ENCODE measurements at places on chromosomes 4 and X.
A peak's percentile ranks its signal among the peaks of the same experiment; 100 is the strongest.

- DNase-seq, result no peak
These were observed 60.2 kb upstream of the HPGD start for GRCh38 chr4:174582463-174582862.

DNA sequence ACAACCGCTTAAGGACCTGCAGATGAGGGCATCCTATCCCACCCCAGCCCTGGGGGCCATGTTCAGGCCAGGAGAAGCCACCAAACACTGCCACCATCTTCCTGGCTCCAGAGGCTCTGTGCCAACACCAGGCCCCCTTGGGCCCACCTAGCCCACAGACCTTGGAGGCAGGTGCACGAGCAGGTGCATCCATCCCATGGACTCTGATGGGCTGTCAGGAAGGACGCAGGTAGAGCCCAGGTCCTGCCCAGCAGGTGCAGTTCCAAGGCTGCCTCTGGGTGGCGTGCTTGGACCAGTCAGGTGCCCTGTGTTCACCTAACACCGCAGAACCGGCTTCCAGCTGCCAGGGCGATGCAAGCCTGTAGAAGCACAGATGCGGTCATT is 22.8 kb upstream of the PDE6B start:
- DNase-seq, result peak; percentile 88

GRCh38 chr4:184335520-184335919 is 117.8 kb upstream of the ENPP6 start:
- DNase-seq, result no peak

DNA sequence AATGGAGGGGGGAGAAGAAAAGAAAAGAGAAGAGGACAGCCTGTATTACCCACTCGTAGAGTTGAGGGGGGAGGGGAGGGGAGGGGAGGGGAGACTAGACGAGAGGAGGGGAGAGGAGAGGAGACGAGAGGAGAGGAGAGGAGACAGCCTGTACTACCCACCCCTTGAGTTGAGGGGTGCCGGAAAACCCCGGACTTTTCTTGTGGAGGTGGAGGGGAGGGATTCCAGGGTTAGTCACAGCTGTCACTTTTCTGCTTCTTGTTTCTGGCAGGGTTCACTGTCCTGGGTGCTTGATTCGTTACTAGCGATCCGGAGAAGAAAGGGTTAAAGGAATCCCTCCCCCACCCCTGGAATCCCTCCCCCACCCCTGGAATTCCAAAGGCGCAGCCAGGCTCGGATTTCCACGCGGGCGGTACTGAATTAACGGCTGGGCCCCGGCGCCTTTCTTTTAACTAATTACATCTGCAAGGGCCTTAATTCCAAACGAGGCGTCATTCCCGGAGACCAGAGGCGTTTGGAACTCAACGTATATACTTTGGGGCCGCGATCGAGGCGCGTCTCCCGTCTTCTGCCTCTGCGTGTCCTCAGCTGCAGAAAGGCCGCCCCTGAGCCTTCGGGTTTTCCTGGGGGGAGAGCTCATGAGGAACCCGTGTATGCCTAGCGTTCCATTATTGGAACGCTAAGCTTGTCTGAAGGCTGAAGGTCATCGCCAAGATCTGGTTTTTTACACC is 20.1 kb upstream of the CSF2RA start:
- peak; percentile 46 for DNase-seq

GRCh38 chr4:82044141-82044993 is 329.4 kb downstream of the HNRNPD start:
- peak; percentile 54 for DNase-seq

Data from trophoblast cell (in vitro differentiated cells and primary cell).